ENCODE measurements at places on chromosomes 6 and 20.

- no peak for DNase-seq
These were observed 21.4 kb upstream of the NT5E start for GRCh38 chr6:85428486-85428885.

- DNase-seq, result no peak
These were observed 8.8 kb downstream of the CDH4 start for GRCh38 chr20:61260905-61261304.

- no peak for DNase-seq
These were observed 8.2 kb downstream of the RTN4IP1 start for GRCh38 chr6:106620931-106621672.

GRCh38 chr20:38671186-38671585 is 53.1 kb upstream of the SLC32A1 start:
- no peak for DNase-seq

GRCh38 chr6:37538107-37538506 is 38.4 kb upstream of the CCDC167 start:
- DNase-seq, result peak; percentile 54

- DNase-seq, result peak; percentile 20
These were observed 16.4 kb upstream of the ENPP4 start for GRCh38 chr6:46113370-46113769.

Data from RWPE1 (cell line).